ENCODE measurements at places on chromosomes 3 and 15.

- DNase-seq, result no peak
Measured at GRCh38 chr3:39166134-39166710, 12.8 kb upstream of the CSRNP1 start.

DNA sequence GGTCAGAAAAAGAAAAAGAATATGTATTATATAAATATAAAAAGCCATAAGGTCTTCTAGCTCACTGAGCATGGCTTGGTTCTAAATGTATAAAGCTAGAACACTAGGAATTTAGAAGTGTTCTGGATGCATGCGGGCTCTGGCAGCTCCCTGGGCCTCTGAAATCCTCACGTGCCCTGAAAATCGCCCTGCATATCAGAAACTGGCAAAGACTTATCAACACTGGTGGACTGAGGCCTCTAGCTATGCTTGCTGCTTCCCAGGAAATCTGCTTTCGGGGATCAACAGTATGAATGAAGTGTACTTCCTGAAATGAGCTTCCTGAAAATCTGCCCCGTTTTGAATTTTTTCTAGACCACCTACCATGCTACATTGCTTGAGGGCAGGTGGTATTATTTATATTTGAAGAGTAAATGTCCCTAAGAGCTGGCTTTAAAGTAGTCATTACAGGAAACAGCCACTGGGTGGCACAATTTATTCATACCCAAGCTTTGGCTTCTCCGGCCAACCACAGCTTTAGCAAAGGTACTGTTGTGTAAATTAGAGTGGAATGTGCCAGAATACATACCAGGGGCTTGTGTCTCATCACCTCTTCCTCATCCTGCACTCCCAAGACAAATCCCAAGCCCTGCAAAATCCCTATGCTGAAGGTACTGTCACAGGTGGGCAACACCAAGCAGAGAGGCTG is 17.7 kb downstream of the CRTAP start:
- no peak for DNase-seq

DNA sequence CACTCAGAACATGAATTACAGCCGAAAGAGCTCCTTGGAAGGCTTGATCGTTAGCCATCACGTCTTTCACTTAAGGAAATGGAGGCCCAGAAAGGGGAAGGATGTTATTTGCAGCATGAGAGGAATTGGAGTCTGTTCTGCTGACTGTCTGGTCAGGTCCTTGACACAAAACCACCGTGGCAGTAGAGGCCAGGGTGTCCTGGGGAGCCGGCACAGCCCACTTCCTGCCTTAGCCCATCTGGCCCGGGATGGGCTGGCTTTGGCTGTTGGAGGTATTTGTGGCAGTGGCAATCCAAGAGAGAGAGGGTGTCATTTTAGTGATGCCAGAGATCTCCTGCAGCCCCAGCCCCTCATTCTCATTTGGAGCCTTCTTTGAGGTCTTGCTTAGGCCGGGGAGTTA is 37.4 kb downstream of the ST6GAL1 start:
- no peak for DNase-seq

- DNase-seq, result no peak
Measured at GRCh38 chr3:31565288-31565687, 32.6 kb downstream of the STT3B start.

DNA sequence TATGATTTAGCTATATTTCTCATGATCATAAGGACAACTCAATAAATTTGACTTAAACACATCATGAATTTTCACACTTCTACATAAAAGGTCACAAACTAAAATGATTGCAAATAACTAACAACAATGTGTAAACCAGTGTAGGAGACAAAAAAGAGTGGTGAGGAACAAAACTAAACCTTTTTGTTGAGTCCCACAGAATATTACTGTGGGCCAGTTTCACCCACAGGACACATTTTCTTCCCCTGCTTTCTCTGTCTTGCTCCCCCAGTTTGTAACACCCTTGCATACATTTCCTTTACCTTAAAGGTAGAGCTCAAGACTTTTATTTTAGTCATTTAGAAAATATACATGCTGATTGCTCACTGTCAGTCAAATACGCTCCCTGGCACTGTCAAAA is 130.9 kb upstream of the GOLGA6L6 start:
- DNase-seq, result no peak

- DNase-seq, result no peak
Measured at GRCh38 chr3:94117729-94118128, 54.9 kb downstream of the NSUN3 start.

DNA sequence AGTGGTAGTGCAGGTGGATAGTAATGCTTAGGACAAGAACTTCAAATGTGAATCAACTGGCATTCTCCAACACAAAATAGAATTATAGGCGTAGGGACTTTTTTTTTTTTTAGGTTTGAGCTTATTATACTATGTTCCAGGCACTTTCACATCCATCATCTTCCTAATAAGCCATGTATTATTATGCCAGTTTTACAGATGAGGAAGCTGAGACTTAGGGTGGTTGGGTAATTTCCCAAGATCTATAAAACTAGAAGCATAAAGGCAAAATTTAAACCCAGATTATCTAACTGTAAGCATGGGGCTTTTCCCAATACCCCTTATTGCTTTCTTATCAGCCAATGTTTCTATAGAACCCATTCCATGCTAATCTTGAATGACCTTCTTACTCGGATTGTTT is 75.1 kb upstream of the ETV5 start:
- DNase-seq, result no peak

Measured in esophagus squamous epithelium (tissue), 5 donors.